AML-193 (cell line): ENCODE measurements at places on chromosomes 4 and X.

- DNase-seq: no peak
These were observed 10.2 kb upstream of the CDKN2AIP start for GRCh38 chr4:183434264-183434663.

GRCh38 chr4:94461506-94461905 is 9.8 kb downstream of the PDLIM5 start:
- DNase-seq: no peak

- no peak for DNase-seq
These were observed 298.7 kb upstream of the CLNK start for GRCh38 chr4:10983268-10983667.

GRCh38 chr4:158958489-158959270 is 144.2 kb upstream of the RAPGEF2 start:
- DNase-seq: no peak

DNA sequence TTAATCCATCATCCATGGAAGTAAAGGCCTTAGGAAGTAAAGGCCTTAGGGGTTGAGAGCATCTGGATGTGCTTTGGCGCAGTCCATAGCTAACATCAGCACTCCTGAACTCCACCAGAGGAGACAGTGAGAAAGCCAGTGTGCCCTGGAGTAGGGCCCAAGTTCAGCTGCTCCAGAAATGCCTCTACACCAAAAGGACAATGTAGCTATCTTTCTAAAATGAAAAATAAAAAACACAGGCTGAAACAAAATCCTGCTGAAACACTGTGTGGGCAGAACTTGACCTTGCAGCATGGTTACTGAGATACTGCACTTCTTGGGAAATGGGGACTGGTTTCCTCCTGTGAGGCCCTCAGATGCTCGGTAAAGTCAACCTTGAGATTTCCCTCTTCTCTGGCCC is 29.3 kb downstream of the SH3RF1 start:
- no peak for DNase-seq

- DNase-seq: no peak
These were observed 244.9 kb downstream of the NAP1L3 start for GRCh38 chrX:93428497-93428896.

DNA sequence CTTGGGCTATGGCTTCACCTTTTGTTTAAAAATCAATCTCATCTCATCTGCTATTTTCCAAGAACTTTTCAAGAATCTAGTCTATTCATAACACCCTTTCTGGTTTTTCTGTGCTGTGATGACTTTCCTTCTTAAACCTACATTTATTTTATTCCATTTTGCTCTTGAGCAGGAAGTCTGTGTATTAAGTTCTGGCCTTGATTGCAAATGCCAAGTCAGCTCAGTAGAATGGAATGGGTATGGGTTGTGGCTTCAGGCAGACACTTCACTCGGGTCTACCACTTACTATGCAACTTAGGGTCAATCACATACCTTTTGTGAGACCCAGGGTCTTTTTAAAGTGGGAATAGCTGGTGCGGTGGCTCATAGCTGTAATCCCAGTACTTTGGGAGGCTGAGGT is 522.3 kb downstream of the TRIML1 start:
- DNase-seq: no peak

- no peak for DNase-seq
These were observed 58.5 kb downstream of the ARHGAP10 start for GRCh38 chr4:147790412-147790811.

DNA sequence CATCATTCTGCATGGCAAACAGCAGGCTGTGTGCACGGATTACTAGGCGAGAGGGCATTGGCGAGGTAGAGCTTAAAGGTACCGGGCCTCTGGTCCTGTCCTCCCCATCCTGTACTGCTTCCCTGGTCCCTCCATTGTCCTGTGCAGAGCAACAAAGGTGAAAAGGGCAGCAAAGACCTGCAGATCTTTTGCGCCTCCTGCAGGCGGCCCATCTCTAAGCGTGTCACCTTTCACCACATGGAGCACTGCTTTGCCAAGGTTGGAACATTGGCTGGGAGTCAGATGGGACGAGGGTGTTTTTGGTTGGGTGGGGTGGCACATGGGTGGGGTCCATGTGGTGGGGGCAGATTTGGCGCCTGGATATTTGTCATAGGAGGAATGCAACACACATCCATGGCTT is 64.7 kb upstream of the UXT start:
- DNase-seq: no peak

DNA sequence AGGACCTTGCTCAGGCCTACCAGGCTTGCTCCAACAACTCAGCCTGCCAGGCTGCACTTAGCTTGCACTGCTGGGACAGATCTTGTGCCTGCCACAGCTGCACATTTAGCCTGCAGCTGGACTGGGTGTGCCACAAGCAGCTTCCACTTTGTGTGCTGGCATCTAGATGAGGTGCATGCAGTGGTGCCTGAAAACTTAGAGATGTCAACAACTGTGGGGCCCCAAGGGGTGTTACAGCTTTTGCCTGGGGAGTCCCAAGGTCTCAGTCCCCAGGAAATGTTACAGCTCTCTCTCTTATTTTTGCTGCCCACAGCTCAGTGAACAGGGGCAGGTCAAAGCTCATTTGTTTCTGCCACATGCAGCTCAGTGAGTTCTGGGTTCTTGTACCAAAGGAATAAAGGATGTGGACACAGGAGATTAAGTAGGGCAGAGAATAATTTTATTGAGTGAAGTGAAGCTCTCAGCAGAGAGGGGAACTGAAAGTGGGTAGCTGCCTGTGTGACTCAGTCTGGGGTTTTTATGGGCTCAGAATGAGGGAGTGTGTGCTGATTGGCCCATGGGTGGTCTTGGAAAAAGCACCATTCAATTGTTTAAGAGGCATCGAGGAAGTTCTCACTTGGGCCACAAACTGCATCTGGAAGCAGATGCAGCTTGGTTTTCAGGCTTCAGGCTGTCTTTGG is 828.3 kb downstream of the TECRL start:
- DNase-seq: no peak

- no peak for DNase-seq
These were observed 25.6 kb downstream of the PPP2R2C start for GRCh38 chr4:6446538-6447451.

DNA sequence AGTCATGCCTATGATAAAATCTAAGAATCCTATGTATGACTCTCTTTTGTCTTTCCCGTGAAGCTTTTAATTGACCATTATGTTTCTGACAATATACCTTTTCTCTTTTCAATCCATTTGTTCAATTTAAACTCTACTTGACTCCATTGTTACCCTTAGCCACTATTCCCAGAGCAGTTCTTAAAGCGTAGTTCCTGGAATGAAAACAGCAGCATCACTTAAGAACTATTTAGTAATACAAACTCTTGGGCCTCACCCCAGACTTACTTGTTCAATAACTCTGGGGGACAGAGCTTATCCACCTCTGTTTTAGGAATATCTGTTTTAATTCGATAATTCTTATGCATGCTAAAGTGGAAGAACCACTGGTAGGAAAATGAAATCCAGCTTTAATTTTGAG is 358.4 kb downstream of the PRR32 start:
- DNase-seq: no peak

GRCh38 chr4:129218897-129219296 is 122.9 kb downstream of the C4orf33 start:
- DNase-seq: no peak

DNA sequence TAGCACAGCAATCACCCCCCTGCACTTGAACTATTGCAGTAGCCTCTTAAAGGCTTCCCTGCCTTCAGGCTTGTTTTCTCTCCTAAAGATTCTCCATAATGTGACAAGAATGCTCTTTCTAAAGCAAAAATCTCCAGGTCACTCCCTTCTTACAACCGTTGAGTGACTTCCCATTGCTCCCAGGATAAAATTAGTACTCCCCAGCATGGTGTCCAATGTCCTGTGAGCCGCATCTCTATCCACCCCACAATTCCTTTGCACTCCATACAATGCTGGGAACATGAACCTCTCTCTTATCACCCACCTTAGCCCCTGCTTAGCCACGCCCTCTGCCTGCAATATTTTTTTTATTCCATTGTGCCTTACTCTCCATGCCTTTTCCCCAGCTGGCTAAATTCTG is 85.7 kb upstream of the SHISA3 start:
- DNase-seq: no peak
